Globus pallidus (tissue), 1 donor: ENCODE measurements at places on chromosomes 4 and X.

- no peak for DNase-seq
Observed at GRCh38 chr4:73505567-73505966, 24.0 kb downstream of the AFM start.

GRCh38 chrX:106454991-106455390 lies 156.8 kb upstream of the RADX start:
- no peak for DNase-seq

DNA sequence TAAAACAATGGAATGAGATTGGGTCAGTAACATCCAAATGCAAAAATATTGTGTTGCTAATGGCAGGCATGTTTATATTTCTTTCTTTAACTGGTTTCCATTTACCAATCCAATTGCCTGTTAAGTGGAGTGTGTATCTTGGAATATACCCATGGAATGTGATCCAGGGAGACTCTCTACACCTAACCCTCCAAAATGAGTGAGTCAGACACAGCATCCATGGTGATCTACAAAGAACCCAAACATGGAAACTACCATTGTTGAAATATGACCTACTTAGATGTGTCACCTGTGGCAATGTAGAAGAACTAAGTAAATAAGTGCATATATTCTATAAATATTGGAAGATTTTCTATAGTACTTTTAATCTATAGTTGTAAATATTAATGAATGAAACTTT lies 110.3 kb downstream of the AREG start:
- no peak for DNase-seq

DNA sequence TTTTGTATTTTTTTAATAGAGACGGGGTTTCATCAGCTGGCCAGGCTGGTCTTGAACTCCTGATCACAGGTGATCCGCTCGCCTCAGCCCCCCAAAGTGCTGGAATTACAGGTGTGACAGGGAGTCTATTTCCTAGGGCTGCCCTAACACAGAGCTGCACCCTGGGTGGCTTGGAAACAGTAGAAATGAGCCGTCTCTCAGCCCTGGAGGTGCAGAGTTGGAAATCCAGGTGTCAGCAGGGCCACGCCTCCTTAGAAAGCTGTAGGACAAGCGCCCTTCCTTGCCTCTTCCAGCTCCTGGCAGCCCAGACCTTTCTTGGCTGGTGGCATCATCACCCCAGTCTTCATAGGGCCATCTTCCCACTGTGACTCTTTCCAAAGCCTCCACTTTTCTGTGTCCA lies 71.6 kb downstream of the DCTD start:
- no peak for DNase-seq

GRCh38 chr4:46850026-46850425 lies 59.0 kb downstream of the COX7B2 start:
- no peak for DNase-seq

DNA sequence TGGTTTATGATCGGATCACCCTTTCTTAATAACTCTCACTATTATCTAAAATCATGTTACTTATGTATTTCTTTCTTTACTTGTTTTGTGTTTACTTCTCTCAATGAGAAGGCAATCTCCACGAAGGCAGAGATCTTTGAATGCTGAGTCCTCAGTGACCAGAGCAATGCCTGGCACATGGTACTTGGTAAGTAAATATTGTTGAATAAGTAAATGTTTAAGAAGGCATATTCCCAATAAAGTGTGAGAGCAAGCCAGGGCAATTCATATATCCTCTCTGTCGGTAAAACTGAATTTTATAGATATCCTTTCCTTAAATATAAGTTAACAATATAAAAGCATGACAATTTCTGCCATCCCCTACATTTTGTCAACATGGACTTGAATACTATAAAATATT lies 94.4 kb downstream of the UGT8 start:
- no peak for DNase-seq
